ENCODE measurements at places on chromosomes 4 and X. TPM values are rescaled to one million over a fixed set of nuclear protein-coding genes. Genes with fewer than 3 reads are reported as not detected.

- DNase-seq = peak; percentile 27
Observed at GRCh38 chrX:135185795-135186443, 14.7 kb upstream of the CT55 start.

GRCh38 chr4:87122252-87122651, 98.2 kb downstream of the KLHL8 start:
- no peak for DNase-seq

APELA gene
- not detected for total RNA-seq

TRPC5OS gene
- 0.14 TPM for total RNA-seq

GRCh38 chr4:43362875-43363636, 470.5 kb downstream of the GRXCR1 start:
- DNase-seq = no peak

DNA sequence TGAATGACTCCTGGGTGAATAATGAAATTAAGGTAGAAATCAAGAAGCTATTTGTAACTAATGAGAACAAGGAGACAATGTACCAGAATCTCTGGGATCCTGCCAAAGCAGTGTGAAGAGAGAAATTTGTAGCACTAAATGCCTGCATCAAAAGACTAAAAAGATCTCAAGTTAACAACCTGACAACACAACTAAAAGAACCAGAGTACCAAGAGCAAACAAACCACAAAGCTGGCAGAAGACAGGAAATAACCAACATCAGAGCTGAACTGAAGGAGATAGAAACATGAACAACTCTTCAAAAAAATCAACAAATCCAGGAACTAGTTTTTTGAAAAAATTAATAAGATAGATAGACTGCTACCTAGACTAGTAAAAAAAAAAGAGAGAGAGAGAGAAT, 8.4 kb downstream of the CFAP299 start:
- DNase-seq = no peak

GRCh38 chr4:159764343-159764952, 661.6 kb downstream of the RAPGEF2 start:
- no peak for DNase-seq

GRCh38 chr4:78584863-78585547, 33.4 kb downstream of the ANXA3 start:
- DNase-seq = no peak

DNA sequence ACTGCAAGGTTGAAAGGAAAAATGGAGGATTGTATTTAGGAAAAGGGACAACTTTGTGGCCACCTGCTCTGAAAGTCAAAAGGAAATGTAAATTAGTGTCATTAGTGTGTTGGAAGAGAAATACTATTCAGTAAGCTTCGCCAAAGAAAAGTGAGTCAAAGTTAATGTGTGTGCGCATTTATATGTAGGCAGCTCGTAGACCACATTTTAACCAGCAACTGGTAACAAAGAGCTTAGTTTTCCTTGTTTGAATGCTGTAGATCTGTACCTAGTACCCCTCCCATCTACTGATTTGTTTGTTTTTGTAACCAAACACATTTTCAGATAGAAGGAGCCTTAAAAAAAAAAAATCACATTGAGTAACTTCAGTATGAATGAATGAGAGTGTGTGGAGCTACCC, 69.3 kb downstream of the GPAT3 start:
- DNase-seq = no peak
